GM23338 (cell line): ENCODE measurements at places on chromosomes 4 and X. TPM values are rescaled to one million over a fixed set of nuclear protein-coding genes. Genes with fewer than 3 reads are reported as not detected.
A peak's percentile ranks its signal among the peaks of the same experiment; 100 is the strongest.

GRCh38 chr4:32830160-32830559 is 2110.0 kb downstream of the PCDH7 start:
- DNase-seq = no peak

GRCh38 chrX:8607326-8607725 is 124.6 kb downstream of the ANOS1 start:
- DNase-seq = no peak

GRCh38 chrX:13074297-13075262 is 30.2 kb upstream of the FAM9C start:
- no peak for DNase-seq

The REPS2 gene
- total RNA-seq = 2.6 and 4.4 TPM in 2 replicates

DNA sequence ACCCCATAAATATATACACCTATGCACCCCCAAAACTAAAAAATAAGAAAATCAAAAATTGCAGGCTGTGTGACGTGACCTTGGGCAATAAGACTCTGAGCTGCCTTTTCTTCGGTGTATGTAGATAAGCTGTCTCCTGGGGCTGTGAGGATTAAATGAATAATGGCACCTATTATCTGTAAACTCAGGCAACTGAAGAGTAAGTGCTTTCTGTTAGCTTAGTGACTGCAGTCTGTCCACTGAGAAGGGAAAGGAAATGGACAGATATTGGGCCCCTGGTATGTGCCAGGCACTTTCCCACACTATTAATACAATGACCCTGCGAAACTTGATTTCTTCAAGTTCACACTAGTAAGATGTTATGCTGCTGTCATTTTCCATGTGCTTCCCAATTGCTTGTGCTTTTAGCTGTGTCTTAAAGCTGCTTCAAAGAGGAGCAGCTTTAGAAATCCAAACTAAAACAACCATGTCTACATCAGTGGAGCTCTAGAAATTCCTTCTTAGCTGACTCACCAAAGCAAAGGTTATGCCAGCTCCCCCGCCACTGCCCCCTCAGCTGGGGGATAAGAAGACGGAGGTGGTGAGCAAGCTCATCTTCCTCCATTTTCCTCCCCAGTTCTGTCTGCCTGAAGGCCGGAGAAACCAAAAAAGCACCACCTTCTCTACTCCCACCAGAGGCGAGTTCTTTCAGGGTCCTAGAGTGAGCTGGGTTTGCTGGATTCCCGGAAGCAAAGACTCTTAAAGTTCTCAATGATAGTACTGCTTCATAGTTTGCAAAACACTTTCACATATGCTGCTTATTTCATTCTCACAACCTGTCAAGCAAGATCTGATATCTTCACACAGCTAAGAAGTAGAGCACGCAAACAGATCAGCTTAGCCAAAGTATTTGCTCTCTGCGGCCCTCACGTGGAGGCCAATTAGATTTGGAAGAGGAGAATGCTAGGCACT is 8.8 kb upstream of the DGAT2L6 start:
- DNase-seq = peak; percentile 56

- DNase-seq = no peak
These were observed 120.3 kb upstream of the AFF2 start for GRCh38 chrX:148380107-148380506.
